ENCODE measurements at places on chromosomes 1 and 21. TPM values are rescaled to one million over a fixed set of nuclear protein-coding genes. Genes with fewer than 3 reads are reported as not detected.

MSH4 gene
- total RNA-seq = 0.25 TPM

CHI3L1 gene
- not detected for total RNA-seq

MRPL39 gene
- 28.3 TPM for total RNA-seq

HUNK gene
- total RNA-seq = 0.23 TPM

LRRC3 gene
- 4.0 TPM for total RNA-seq

CNTN2 gene
- total RNA-seq = not detected

All from activated naive CD4-positive, alpha-beta T cell treated with anti-CD3 and anti-CD28 coated beads, Interleukin-2, amount 10 ng/mL, durations not matched to agents 5 hours and 36 hours (primary cell).